ENCODE measurements at places on chromosomes 16 and 17.

- DNase-seq, result peak; percentile 24
Measured at GRCh38 chr16:48556913-48557351, 53.0 kb downstream of the N4BP1 start.

GRCh38 chr17:16155536-16155935, 59.8 kb downstream of the NCOR1 start:
- DNase-seq, result no peak

GRCh38 chr17:67422897-67423296, 45.8 kb downstream of the PITPNC1 start:
- DNase-seq, result no peak

DNA sequence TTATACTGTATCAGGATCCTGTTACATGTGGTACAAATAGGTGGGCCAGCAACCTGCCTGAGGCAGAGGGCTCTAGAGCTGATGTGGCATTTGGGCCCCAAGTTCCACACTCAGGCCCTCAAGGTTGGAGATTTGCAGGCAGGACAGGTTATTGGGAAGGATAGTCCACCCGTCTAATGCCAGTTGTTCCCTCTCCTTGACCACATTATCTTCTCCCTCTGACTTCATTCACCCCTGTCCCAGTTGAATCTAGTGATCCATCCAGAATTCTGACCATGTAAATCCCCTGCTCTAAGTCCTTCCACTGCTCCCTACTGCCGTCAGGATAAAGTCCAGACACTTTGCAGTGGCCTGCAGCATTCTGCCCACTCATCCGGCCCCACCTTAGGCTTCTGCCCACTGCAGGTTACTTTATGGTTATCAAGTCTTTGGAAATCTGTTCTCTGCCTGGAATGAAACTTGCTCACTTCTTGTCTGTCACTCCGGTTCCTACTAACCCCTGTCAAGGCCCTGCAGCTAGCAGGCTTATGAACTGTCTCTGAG, 1.9 kb upstream of the NFATC3 start:
- no peak for DNase-seq

- DNase-seq, result no peak
Measured at GRCh38 chr17:7340179-7340578, 3.9 kb downstream of the ACAP1 start.
